Fibroblast of skin of left quadriceps (primary cell): ENCODE measurements at places on chromosomes 11 and 22.

- DNase-seq = no peak
Measured at GRCh38 chr11:47107744-47108143, 68.9 kb downstream of the ARFGAP2 start.

- DNase-seq = no peak
Measured at GRCh38 chr11:73226297-73227006, 8.4 kb downstream of the P2RY2 start.

- no peak for DNase-seq
Measured at GRCh38 chr11:128375961-128376360, 211.4 kb downstream of the ETS1 start.

GRCh38 chr11:66904561-66904960 lies 47.7 kb downstream of the LRFN4 start:
- DNase-seq = no peak

- DNase-seq = no peak
Measured at GRCh38 chr11:73528483-73529203, 69.3 kb downstream of the FAM168A start.

DNA sequence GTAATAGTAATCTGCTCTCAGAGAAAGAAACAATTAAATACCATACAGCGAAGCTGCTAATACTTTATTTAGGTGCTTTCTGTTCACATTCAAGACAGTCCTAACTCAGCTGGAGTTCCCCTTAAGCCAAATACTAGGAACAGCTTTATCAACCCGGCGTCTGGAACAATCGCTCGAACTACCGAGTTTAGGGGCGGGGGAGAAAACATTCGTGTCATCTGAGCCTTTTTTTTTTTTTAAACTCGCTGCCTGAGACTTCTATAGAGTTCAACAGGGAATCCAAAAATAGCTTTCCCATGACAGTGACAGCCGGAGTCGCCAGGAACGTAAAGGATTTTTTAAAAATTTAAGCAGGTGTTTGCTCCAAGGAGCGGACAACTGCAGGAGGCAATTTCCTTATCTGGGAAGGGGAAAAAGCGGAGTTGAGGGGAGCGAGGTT lies 852 bp downstream of the TRAF6 start:
- DNase-seq = no peak

GRCh38 chr11:13008625-13009475 lies at the start of gene RASSF10:
Gene RASSF10, plus strand, starts transcription at chr11:13009316. Its CDS starts 261 bp downstream, at chr11:13009577.
- DNase-seq = no peak

- peak; percentile 18 for DNase-seq
Measured at GRCh38 chr22:35684270-35684700, 33.4 kb upstream of the APOL5 start.

- DNase-seq = no peak
Measured at GRCh38 chr11:45984192-45984591, 61.7 kb downstream of the LARGE2 start.

GRCh38 chr11:102971766-102972165 lies 16.2 kb upstream of the MMP13 start:
- DNase-seq = peak; percentile 92

GRCh38 chr22:39433476-39434242 lies 23.2 kb upstream of the MGAT3 start:
- DNase-seq = no peak

GRCh38 chr22:30809086-30809485 lies 114.4 kb downstream of the OSBP2 start:
- no peak for DNase-seq

GRCh38 chr11:84289381-84289906 lies 1003.3 kb upstream of the CCDC90B start:
- DNase-seq = peak; percentile 36

DNA sequence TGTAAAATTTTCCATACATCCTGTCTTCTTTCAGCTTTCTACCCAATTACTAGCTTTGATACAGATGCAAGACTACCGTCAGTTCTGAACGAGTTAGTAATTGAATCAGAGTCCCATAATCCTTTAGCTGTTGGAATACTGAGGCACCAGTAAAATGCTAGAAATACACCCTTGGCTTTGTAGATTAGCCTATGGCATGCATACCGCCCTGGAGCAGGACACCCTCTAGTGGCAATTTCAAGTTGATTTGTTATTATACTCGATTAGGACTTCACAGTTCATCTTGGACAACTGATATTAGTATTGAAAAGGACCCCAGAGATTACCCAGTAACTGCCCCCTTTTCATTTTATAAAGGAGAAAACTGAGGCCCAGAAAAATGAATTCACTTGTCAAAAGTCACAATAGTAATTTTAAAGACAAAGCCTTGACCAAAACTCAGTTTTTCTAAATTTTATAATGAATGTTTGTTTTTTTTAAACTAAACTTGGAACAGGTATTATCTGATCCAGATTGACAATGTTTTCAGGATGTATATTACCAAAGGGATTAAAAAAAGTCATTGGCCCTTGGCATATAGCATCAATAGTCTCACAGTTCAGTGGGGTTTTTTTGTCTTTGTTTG lies 72.6 kb downstream of the HIPK3 start:
- DNase-seq = peak; percentile 24

- DNase-seq = no peak
Measured at GRCh38 chr22:36383110-36383581, 4.6 kb downstream of the MYH9 start.
